ENCODE measurements at places on chromosomes 1 and 21. TPM values are rescaled to one million over a fixed set of nuclear protein-coding genes. Genes with fewer than 3 reads are reported as not detected.

Gene KPRP
- not detected for total RNA-seq

Gene ADGRL2
- 131 TPM for total RNA-seq

Gene LAMB3
- total RNA-seq = 5.6 TPM

Gene SYT11
- 31.8 TPM for total RNA-seq

Gene RIT1
- 37.9 TPM for total RNA-seq

Gene OR2L13
- not detected for total RNA-seq

Gene MIXL1
- total RNA-seq = not detected

Gene SFN
- total RNA-seq = 2.3 TPM

Gene AIM2
- not detected for total RNA-seq

Gene S100A8
- total RNA-seq = not detected

Gene LCE1D
- not detected for total RNA-seq

Gene VANGL2
- total RNA-seq = 1.7 TPM

Gene RPTN
- total RNA-seq = not detected

Gene KRTAP12-2
- total RNA-seq = not detected

Gene AK2
- 88.5 TPM for total RNA-seq

Gene PRMT2
- total RNA-seq = 284 TPM

Gene FAM151A
- not detected for total RNA-seq

Gene NTNG1
- 17.3 TPM for total RNA-seq
